OCI-LY7 (cell line): ENCODE measurements at places on chromosomes 16 and 17.

- no peak for DNase-seq
Measured at GRCh38 chr17:58229881-58230280, 8.5 kb upstream of the LPO start.

GRCh38 chr16:2776500-2777139 lies 460 bp downstream of the ELOB start:
- peak; percentile 57 for DNase-seq

GRCh38 chr16:50747207-50747956 lies 5.5 kb downstream of the CYLD start:
- DNase-seq: peak; percentile 36

DNA sequence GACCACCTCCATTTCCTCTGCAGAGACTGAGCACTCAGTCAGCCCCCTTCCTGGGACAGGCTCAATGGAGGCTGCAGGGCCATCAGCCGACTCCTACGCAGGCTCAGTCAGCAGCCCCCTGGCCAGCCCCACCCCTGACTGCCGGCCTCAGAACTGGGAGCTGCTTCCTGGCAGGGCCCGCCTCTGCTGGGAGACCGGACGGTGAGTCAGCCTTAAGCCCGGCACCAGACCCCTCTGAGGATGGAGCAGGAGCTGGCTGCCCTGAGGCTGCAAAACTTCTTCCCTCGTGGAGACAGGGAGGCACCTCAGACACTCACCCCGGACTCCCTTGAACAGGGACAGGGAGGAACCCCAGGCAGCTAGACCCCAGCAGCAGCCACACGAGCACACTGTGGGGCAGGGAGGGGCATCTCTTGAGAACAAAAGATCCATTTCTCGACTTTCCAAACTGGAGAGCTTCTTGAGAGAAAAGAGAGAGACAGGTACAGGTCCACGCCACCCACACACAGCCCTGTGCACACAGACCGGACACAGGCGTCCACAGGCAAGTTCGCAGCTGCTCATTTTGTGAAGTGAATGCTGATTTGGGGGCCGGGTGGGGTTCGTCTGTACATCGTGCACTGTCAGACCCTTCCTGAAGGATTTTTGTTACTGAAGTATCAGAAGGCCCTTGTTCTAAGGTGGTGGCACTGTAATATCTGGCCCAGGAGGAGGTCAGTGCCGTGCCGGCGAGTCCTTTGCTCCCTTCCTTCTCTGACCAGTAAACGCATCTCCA lies 1.3 kb upstream of the TUBB3 start:
- DNase-seq: peak; percentile 57

DNA sequence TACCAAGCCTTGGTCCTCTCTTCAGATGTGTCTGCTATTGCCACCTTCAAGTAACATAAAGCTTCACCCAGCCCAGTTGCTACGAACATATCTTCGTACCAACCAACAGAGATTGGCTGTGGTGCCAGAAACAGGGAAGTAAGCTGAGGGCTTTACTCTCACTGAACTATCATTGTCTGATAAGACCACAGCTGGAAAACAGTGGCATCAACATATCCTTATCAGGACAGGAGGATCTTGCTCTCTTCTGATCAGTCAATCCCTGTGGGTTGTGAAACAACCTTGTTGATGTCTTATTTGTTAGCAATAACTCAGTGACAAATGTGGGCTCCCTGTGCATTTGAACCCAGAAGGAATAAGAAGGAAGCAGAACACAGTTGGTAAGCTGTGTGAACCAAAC lies 446.3 kb upstream of the MAF start:
- no peak for DNase-seq

GRCh38 chr16:2045965-2046892 lies 1.4 kb downstream of the NTHL1 start:
- no peak for DNase-seq

DNA sequence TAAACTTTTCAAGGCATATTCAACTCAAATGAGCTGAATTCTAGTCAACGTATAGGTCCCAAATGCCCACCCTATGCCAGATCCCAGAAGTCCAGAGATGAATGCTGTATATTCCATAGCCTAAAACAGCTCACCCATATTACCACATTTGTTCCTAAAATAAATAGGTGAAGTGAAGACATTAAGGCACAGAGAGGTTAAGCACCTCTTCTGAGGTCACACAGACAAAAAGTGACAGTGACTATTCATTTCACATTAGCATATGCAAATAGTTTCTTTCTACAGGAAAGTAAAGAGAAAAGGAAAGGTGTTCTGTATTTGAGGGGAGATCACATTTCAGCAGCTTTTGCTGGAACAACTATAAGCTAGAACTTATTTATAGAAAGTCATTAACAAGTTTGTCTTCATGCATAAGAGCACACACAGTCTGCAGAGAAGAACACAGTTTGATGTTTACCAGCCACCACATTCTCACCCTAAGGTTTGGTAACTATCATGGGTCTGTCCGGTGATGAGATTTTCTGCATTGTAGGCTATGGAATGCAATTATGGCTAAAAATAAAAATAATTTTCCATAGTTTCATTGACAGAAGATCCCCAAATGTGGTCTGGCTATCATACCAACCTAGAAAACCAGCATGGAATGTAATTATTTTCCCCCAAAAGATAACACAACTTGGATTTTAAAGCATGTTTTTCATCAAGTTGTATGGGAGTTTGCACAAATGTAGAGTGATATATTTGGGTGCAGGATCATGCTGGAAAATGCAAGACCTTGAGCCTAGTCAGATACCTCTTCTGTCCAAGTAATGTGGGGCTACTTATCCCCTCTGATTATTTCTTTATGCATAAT lies 402.1 kb downstream of the UTP18 start:
- no peak for DNase-seq

DNA sequence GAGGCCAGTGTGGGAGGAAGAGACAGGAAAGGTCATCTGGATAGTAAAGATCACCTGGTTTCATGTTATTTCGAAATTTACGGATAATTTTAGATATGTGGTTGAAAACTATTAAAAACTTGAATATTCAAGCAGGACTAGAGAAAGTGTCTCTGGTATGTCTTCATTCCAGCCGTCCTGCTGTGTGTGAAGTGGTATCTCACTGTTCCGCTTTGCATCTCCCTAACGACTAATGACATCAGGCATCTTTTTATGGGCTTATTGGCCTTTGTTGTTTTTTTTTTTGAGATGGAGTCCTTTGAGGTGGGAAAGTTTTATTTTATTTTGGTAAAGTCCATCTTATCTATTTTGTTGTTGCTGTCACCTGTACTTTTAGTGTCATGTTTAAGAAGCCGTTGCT lies 214.4 kb upstream of the CHMP6 start:
- no peak for DNase-seq

GRCh38 chr17:4342535-4342934 lies 23.9 kb downstream of the UBE2G1 start:
- DNase-seq: no peak

DNA sequence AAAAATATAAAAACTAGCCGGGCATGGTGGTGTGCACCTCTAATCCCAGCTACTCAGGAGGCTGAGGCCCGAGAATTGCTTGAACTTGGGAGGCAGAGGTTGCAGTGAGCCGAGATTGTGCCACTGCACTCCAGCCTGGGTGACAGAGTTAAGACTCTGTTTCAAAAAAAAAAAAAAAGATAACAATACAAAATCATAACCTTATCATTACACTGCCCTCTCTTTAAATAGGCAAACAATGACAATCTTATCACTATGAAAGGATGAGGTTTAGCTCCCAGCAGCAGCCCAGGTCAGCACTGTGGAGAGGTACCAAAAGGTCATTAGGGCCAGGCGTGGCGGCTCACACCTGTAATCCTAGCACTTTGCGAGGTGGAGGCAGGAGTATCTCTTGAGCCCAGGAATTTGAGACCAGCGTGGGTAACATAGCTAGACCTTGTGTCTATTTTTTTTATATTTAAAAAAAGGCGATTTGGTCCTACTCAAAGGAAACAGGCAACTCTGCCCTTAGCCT lies 3.5 kb upstream of the DPEP2NB start:
- DNase-seq: no peak

GRCh38 chr16:88737298-88738150 lies 31.2 kb downstream of the CTU2 start:
- peak; percentile 82 for DNase-seq

DNA sequence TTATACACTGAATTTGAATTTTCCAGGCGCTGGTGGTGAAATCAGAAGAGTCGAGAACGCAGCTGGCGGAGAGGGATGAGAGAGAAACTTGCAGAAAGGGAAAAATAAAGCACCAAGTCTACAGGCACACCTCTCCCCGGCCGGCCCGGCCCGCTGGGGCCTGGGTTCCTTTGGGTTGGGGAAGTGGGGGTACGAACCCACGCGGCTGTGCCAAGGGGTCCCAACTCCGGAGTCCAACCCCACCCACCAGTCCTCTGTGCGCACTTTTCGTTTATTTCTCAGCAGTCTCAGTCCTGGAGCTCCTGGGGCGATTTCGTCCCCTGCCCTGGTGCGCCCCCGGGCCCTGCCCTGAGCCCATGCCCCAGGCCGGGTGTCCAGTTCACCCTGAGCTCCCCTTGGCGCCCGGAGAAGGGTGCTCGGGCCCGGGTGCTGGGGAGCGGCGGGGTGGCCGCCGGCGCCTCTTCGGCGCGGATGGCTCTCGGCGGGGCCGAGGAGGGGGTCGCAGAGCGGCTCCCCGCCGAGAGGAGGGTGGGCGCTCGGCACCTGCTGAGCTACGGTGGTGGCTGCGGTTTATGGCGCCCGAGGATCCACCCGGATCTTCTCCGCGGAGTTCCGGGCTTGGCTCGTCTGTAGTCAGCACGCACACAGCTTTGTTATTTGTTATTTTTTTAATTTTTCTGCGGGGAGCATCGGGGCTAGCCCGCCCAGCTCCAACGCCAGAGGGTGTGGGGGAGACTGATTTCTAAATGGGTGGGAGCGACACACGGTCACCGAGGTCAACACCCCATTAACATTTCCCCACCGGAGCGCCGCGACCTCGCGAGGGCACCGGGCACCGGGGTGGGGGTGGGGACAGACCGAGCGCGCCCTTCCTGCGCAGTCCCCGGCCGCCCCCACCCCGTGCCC lies 15.7 kb upstream of the CBX8 start:
- DNase-seq: no peak

DNA sequence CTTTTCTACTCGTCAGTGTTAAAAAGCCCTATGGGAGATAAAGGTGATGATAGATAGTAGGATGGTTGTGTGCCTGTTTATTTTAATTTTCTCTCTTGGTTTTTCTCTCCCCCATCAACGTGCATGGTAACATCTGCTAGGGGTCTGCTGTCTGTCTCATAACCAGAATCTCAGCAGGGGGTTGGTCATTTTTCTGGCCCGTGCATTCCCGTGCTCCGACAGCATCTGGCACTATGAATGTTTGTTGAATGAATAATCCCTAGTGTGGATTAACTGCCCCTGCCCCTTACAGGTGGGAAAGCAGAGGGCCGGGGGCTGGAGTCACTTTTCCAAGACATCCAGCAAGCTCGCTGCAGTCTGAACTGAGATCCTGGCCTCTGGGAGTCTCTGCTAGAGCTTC lies 6.3 kb downstream of the CA5A start:
- DNase-seq: no peak

GRCh38 chr16:52437277-52437670 lies 109.7 kb downstream of the TOX3 start:
- no peak for DNase-seq

GRCh38 chr16:20079106-20079505 lies 5.4 kb upstream of the GPR139 start:
- no peak for DNase-seq

DNA sequence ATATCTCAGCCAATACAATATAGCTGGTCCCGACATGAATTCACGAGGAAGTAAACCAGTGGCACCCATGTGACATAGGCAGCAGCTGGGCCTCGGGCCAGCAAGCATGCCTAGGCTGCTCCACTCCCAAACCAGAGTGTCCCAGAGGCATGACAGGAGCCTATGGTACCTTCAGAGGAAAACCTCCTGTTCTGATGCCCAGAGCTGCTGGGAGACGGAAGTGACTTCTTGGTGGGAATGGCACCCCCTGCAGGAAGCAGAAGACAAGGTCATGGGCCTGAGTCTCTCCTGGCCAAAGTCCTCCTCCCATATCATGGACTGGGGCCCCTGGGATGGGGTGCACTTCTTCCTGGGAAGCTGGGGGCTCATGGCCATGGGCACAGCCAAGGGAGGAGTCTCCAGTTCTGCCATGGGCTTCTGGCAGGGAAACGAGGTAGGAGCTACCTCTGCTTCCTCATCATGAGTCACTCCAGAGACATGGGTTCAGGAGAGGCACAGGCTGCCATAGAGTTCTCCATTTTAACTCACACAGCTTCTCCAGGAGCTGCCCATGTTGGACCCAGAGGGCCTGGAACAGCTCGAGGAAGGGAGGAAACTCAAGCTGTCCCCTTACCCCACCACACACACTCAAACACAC lies 13.4 kb downstream of the FBF1 start:
- DNase-seq: peak; percentile 74

- no peak for DNase-seq
Measured at GRCh38 chr16:77611386-77611785, 110.9 kb upstream of the NUDT7 start.

GRCh38 chr16:30896889-30897733 lies 697 bp downstream of the CTF1 start:
- peak; percentile 83 for DNase-seq

- DNase-seq: no peak
Measured at GRCh38 chr16:16150117-16150877, 73.0 kb downstream of the ABCC6 start.

GRCh38 chr16:24890746-24891145 lies 45.0 kb downstream of the SLC5A11 start:
- no peak for DNase-seq

DNA sequence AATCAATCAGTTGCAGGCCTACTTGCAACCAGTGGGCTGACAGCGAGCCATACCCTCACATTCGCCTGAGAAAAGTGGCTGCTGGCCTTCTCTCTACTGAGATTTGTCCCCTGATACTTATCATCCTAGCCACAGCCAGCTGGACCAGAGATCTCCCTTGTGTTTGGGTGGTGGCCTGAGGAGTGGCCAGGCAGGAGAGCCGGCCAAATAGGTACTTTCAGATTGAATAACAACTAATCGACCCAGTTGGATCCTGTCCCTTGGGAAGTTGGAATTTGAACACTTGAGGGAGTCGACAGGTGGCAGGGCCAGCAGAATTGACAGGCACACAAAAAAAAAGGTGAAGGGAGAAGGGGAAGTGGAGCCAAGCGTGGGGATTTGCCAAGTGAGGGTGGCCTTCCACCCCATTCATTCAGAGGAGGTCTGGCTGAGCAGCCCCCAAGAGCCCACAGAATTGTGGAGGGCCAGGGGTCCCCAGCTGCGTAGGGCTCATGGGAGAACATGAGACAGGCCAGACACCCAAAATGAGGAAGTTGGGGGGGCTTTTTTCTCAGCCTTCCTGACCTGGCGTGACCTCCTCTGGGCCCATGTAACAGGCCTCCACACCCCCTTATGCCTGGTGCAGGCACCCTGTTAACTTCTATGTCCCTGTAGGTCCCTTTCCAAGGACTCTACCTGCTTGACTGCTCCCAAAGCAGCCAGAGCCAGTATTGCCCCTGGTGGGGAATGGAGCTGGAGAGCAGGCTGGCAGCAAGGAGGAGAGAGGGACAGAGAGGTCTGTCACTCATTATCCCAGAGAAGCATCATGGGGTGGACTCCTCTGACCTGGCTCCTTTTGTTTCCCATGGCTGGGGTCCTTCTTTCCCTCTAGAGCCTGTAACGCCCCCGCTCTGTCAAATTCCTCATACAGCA lies 2.9 kb upstream of the RANGRF start:
- DNase-seq: peak; percentile 25
